AML-193 (cell line): ENCODE measurements at places on chromosomes 2 and 18.

DNA sequence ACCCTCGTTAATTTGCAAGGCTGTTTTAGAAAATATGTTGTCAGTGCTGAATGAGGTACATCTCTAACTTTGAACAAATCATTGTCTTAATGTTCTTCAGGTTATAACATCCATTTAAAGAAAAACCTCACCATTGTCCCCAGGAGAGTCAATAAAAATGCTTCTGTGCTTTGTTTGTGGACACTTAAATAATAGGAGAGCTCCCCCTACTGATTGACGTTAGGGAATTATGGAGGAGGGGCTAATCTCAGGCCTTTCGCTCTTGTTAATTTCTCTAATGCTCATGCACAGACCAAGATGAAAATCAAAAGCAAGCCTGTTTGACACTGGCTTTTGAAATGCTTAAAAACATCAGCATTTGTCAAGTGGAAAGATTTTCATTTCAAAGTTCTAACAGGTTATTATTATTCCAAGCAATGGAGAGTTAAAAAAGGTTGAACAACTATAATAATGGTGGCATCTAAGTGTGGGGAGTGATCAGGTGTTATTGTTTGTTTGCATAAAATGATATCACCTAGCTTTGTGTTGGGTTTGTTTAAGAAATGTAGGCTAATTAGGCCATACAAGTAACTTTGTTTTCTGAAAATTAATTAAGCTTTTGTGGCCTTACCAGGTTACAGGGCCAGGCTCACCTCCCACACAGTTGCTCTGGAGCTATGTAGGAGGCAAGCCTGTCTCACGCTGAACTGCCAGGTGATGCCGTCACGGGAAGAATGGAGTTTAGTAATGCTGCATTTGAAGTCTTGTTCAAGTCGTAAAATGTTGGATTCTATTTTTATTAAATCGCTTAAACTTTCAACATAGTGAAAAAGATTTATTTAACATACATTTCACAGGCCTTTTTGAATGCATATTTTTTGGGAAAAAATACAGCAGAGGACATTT lies 51.7 kb upstream of the SMIM21 start:
- peak; percentile 51 for DNase-seq

GRCh38 chr2:15557887-15558311 lies 3.2 kb downstream of the NBAS start:
- no peak for DNase-seq

DNA sequence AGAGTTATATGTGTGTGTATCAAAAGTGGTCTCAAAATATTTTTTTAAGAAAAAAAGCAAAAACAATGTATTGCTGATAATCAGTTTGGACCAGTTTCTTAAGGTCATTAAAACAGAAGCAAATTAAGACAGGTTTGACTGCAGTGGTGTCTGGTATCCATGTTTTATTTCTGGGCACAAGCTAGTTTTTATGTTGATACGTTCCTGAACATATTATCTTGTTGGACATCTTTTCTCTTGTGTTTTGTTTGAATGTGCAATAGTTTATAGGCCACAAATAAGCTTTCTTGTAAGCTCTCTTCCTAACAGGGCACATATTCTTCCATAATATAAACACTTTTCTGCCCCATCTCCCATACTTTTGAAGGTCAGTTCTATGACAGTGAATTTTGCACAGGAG lies 74.6 kb upstream of the FAM117B start:
- no peak for DNase-seq

- DNase-seq: no peak
Observed at GRCh38 chr2:29615841-29616240, 305.5 kb downstream of the ALK start.

DNA sequence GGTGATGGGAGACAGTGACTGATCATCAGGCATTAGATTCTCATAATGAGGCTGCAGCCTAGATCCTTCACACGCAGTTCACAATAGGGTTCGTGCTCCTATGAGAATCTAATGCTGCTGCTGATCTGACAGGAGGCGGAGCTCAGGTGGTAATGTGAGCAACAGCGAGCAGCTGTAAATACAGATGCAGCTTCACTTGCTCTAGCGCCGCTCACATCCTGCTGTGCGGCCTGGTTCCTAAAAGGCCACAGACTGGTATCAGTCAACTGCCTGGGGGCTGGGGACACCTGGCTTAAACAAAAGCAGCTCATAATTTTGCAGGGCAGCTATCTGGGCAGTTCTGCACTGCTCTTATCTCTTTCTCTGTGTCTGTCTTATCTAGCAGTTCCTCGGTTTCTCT lies 20.4 kb upstream of the CD226 start:
- no peak for DNase-seq

DNA sequence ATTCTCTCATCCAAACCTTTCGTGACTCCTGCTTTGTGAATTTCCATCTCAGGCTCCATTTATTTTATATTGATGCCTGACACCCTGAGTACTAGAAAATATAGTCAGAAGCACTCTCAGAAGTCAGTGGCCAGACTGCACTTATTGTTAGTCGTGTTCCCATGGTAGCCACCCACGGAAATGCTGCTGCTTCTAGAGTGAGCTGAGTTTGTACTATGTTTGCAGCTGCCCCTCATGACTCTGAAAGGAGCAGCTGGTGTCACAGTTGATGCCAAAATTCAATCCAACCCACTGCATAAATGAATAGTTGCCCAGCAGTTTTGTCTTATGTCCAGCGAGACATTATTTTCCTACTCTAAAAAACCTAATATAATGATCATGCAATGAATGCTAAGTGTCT lies 265.2 kb upstream of the SPHKAP start:
- no peak for DNase-seq

DNA sequence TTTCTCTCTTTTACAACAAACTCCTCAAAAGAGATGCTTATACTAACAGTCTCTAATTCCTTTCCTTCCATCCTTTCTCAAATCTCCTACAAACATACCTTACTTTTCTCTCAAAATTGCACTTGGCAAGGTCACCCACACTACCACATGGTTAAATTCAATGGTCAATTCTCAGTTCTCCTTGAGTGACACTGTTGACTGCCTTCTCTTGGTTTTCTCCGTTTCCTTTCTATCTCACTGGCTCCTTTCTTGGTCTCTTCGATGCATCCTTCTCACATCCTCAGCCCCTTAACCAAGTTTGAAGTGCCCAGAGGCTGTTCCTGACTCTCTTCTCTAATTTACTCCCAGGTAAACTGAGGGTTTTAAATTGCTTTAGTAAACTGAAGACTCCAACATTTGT lies 12.5 kb downstream of the C1D start:
- no peak for DNase-seq

- no peak for DNase-seq
Observed at GRCh38 chr2:118128826-118129225, 40.6 kb downstream of the INSIG2 start.

DNA sequence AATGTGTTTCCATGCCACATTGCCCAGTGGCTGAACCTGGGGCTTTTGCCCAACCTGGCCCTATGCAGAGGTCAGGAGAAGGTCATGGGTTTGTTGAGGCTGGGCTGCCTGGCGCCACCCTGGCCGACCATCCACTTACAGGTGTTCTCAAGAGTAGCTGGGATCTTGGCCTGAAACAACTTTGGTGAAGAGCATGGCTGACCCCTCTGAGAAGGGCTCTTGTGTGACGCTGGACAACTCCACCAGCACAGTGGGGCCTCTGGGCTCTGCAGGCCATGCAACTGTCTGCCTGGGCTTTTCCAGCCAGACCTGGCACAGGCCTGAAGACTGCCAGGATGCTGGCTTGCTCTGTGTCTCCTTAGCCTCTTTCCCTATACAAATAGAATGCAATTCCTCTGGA lies 76.4 kb upstream of the ZNG1B start:
- no peak for DNase-seq

- no peak for DNase-seq
Observed at GRCh38 chr2:62319070-62319469, 123.2 kb downstream of the B3GNT2 start.

- DNase-seq: no peak
Observed at GRCh38 chr18:49020621-49021021, 69.9 kb upstream of the SMAD7 start.

DNA sequence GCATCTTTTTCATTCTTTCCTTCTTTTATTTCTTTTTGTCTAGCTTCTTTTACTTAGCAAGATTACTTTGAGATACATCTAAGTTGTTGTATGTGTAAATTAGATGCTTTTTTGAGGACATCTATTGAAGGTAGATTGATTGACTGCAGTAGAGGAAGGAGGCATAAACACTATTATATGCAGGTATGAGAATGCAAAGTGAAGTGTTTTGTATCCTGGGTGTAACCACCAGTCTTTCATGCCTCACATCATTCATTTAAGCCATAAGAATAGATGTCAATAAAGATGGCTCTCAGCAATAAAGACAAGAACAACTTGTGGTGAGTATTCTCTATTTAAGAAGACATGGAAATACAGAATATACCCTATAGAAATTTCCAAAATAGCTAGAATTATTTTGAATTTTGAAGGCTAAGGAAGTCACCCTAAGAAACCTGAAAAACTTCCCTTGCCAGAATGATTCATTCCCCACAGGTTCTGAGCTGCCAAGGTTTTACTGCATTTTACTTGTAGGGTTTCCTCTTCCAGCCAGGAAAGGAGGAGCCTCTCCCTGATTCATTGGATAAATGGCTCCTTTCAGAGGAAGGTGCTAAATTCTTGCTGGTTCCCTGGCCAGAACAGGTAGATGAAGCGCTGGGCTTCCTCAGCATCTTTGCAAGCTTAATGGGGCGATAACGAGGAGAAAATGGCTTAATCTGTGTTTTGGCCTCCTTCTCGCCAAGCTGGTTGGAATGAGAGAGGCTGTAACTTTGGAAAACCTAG lies 279.8 kb upstream of the SLC14A2 start:
- no peak for DNase-seq

GRCh38 chr18:32805354-32805753 lies 32.5 kb upstream of the KLHL14 start:
- no peak for DNase-seq

- no peak for DNase-seq
Observed at GRCh38 chr2:177171418-177171865, 41.2 kb upstream of the HNRNPA3 start.

- no peak for DNase-seq
Observed at GRCh38 chr18:44680273-44681075, at the start of gene SETBP1. SETBP1 (plus strand) TSS chr18:44680888; CDS start chr18:44701347, 20,459 bp downstream.

DNA sequence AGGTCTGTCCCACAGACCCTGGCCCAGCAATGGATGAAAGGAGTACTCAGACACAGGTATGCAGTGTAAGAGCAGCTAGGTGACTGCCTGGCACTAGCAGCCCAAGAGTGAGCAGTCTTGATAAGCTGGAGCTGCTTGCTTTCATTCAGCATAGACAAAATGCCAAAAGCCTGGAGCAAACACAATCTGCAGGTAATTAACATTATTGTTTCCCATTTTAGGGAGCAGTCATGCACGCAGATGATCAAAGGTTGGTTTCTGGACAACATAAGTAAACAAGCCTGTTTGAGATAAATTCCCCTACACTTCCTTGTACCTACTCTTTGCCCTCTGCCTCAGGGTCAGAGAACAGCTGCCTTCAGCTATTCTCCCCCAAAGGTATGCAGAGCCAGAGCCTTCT lies 73.7 kb upstream of the MSTN start:
- DNase-seq: no peak

DNA sequence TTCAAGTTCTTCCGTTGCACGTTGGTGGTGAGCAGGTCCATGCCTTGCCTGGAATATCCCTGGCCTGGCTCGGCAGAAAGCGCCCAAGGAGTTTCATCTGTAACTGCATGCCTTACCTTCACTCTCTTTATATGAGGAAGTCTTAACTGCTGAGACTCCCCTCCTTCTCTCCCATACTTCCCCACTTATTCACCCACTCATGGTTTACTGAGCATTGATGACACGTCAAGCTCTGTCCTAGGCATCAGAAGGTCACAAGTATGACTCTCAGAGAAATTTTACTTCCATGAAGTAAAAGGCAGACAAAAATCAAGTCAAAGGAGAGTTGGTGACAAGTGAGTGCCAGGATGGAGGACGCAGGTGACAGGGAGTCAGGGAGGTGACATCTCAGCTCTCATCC lies 68.2 kb downstream of the TBC1D8 start:
- DNase-seq: no peak

- no peak for DNase-seq
Observed at GRCh38 chr18:42891705-42892104, 223.8 kb downstream of the RIT2 start.

DNA sequence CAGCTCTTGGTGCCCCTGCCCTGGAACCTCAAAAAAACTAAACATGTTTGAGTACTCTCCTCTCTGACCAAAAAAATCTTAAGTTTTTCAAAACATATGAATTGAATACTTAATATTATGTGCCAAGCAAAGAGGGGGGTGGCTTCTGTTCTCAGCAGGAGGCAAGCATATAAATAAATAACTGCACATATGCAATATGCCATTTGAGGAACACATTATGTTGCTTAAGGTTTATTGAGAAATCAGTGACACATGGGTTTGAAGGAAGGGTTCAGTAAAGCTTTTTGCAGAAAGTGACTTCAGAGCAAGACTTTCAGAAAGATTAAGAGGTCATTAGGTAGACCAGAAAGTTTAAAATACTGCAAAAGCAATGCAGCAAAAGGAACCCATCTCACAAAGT lies 429.2 kb downstream of the TDRD15 start:
- DNase-seq: peak; percentile 48

GRCh38 chr2:197904446-197904845 lies 100.1 kb downstream of the PLCL1 start:
- no peak for DNase-seq

- DNase-seq: no peak
Observed at GRCh38 chr2:11802782-11803191, 56.4 kb downstream of the LPIN1 start.

DNA sequence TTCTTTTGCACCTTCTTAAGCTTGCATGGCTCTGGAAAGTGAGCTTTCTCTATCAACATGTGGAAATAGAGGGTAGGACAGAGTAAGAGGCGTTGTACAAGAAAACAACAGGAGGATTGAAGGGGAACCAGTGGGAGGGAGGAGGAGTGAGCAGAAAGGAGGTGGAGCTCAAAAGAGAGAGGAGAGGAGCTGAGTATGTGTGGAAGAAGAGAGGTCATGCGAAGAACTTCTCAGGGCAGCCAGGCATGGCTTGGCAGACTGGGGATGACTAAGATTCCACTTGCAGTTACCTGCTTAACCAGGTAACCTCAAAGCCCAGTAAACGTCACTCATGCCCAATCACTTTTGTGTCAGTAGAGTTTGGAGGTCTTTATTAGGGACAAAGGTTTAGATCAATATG lies 105.1 kb downstream of the BCL2L11 start:
- DNase-seq: no peak

DNA sequence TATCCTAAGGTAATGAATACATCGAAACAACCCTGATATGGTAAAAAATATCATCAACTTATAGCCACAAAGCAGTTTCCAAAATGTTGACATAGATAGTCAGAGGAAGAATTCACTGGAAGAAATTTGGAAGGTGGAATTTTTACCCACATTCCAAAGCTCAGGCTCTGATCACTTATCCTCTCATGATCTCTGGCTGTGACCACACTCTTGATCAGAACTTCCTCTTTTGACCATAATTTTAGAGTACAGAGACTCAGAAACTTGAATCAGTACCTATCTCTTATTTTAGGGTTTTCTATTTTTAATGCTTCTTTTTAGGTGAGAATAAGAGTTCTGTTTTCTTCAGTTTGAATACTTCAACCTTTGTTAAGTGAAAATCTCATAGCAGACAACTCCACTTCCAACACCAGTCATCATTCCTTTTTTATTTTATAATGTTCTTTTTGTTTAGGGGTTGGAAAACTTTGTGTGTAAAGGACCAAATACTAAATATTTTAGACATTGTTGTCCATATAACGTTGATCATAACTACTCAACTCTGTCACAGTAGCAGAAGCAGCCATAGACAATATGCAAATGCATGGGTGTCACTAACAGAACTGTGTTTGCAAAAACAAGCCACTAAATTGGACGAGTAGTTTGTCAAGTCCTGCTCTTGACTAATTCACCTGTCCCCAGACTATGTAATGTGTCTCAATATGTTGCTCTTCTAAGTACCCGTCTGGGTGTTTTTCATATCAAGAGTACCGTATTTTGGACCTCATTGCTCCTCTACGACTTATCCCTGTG lies 891.6 kb upstream of the CRIM1 start:
- DNase-seq: no peak
